ENCODE measurements at places on chromosomes 6 and 20.

DNA sequence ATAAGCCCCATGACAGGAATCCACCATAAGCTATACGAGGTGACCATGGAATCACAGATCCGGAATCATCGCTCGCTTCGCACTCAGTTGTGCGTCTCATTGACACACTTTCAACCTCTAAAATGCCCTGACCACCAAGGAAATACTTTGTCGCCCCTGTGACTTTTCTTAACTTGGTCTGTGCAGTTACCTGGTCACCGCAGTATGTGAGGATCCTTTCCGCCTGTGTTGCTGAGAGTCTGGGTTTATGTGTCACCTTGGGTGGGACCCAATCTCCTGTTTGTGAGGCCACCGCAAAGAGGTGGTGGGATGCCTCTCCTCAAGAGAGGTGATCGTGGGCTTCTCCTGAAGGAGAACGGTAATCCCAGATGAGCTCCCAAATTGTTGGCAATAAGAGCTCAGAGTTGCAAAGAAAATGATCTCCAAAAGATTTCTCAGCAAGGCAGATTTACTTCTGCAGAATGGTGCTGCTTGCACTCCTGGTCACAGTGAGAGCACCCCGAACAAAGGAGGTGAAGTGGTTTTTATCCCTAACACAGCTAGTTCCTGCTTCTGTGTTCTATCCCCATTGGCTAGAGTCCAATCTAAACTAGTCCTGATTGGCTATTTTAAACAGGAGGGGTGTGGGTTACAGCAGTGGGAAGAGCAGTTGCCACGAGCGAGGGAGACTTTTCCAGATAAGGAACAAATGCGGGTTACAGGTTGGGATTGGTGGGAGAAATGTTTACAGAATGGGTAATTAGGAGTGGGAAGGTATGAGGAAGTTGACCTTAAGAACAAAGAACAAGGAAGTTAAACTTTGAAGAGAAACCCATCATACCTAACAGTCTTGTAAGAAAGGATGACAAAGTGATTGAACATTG lies 9.1 kb upstream of the ZNFX1 start:
- DNase-seq, result no peak

DNA sequence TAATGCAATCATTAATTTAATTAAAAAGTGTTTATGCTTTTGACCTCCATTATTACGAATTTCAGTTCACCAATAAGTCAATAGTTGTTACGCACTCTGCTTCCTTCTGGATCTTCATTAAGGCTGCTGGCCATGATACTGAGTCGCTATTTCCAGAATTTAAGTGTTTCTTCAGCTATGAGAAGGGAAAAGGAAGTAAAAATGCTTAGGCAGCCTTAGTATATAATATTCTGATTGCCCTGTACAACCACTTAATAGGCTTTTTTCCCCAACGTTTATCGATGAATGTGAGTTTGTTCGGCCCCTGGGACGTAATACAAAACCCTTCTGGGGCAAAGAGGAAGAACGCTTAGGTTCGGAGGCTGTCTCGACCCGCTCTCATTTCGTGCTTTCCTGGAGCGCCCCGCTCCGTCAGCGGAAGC lies 644 bp downstream of the OARD1 start:
- peak; percentile 29 for DNase-seq

DNA sequence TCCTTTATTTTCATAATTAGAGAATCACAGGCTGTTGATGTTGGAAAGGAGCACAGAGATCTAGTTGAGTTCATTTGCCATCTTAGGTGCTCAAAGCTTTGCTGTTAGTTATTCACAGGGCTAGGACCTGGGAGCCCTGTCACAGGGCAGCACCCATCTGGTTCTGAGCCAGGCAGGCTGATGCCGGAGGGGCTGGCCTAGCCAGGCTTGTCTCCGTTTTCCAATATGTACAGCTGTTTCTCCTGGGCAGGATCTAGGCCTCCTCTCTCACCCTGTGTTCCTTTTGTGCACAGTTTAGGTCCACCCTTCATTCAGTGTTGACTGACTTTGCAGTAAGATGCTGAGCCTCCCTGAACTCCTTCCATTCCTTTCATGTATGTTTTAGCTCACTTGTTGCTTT lies 33.4 kb downstream of the LRRC1 start:
- DNase-seq, result no peak

GRCh38 chr6:139204978-139205377 lies 70.1 kb downstream of the HECA start:
- DNase-seq, result no peak

GRCh38 chr20:13401596-13401995 lies 180.5 kb downstream of the ISM1 start:
- DNase-seq, result no peak

GRCh38 chr20:2151858-2152281 lies 50.2 kb downstream of the STK35 start:
- no peak for DNase-seq

GRCh38 chr6:119978274-119978889 lies 628.8 kb upstream of the MAN1A1 start:
- DNase-seq, result no peak

DNA sequence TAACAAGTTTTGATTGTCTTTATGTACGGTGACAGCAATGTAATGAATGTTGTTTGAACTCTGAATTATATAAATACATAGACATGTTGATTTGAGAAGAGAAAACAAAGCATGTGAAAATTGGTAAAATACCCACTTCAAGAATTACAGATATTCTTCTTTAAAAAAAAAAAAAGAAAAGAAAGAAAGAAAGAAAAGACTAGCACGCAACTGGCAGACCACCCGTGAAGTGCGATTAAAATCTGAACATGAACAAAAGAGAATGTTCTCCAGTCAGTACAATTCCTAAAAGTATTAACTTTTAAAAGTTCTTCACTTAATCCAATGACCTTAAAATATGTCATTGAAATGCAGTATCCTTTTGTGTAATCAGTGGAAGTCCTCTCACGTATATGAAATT lies 434.9 kb downstream of the TFAP2A start:
- DNase-seq, result no peak
